GM23248 (cell line): ENCODE measurements at places on chromosomes 7 and 10. TPM values are rescaled to one million over a fixed set of nuclear protein-coding genes. Genes with fewer than 3 reads are reported as not detected.

- no peak for DNase-seq
These were observed 38.9 kb downstream of the TMEM229A start for GRCh38 chr7:123993996-123994395.

GRCh38 chr10:104441329-104442000 is 87.8 kb downstream of the CFAP58 start:
- DNase-seq: peak; percentile 95

- DNase-seq: no peak
These were observed 24.1 kb downstream of the WDR86 start for GRCh38 chr7:151385626-151386300.

- peak; percentile 86 for DNase-seq
These were observed 97.5 kb upstream of the PRSS58 start for GRCh38 chr7:142355328-142355727.

- peak; percentile 7 for DNase-seq
These were observed 9.3 kb upstream of the COBL start for GRCh38 chr7:51325908-51326307.

DNA sequence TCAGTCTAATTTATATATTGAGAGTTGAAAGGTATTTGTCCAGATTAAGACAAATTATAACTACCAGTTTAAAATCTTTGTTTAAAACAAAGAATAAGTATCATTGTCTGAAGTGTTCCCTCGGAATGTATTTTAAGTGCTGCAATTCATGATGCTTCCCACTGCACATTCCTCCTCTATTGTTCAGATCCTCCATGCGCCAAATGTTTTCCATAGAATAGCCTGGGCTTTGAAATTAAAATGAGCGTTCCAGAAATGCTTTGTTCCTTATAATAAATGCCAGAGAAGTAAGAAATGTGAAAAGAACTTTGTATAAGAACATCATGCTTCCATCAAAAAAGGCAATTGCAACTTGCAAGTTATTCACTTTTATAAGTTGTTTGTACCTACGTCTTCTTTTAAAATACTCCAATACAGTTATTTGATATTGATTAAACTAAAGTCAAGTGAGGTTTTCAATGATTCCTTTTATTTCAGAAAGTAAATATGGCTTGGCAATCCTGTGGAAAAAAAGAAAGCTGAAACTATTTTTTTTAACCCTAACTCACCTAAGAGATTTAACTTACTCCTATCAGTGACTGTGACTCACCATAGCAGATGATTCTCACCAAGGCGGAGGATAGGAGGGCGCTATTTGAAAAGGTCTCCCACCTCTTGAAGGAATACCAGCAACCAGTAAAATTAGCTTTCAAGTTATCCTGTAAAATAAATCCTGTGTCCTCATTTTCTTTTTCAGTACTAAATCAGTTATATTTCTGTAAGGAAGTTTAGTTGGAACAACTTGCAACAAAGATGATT is 85.8 kb downstream of the CTNNA3 start:
- DNase-seq: peak; percentile 69

- DNase-seq: no peak
These were observed at the start of gene TMEM176A for GRCh38 chr7:150800581-150801241. Gene TMEM176A (plus strand): TSS chr7:150800769. CDS start chr7:150801551, 782 bp downstream.

DNA sequence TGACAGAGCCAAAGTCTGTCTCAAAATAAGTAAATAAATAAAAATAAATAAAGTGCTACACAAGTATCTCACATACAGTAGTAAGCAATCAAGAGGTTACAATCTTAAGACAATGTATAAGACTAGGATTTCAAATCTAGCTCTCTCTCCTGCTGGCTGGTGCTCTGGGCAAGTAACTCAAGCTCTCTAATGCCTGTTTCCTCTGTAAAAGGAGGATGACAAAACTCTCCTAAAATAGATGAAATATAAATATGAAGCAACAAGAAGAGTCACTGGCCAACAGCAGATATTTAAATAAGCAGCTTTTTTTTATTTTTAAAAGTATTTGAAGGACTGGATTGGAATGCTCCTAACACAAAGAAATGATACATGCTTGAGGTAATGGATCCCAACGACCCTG is 7.2 kb downstream of the SFMBT2 start:
- no peak for DNase-seq

DNA sequence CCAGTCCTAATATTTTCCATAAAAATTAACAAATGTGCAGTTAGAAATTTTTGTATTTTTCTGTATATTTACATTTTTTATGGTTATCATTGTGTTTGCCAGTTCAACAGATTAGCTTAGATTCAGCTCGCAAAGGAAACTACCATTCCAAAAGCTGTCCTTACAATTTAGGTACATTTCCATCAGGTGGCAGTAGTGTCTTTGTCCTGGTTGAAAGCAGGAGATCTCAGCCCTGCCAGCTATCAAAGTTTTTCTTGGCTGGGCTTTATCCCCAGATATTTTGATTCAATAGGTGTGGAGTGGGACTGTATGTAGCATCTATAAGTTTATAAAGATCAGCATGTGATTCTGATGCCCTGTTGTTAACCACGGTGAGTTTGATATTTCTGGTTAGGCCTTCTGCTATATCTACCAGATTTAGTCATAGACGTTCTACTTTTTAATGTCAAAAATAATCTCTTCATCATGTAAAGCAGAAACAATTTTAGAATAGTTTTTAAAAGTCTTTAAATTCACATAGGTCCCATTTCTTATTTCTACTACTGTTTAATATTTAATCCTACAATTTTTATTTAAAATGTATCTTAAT is 15.5 kb upstream of the ICA1 start:
- no peak for DNase-seq

DNA sequence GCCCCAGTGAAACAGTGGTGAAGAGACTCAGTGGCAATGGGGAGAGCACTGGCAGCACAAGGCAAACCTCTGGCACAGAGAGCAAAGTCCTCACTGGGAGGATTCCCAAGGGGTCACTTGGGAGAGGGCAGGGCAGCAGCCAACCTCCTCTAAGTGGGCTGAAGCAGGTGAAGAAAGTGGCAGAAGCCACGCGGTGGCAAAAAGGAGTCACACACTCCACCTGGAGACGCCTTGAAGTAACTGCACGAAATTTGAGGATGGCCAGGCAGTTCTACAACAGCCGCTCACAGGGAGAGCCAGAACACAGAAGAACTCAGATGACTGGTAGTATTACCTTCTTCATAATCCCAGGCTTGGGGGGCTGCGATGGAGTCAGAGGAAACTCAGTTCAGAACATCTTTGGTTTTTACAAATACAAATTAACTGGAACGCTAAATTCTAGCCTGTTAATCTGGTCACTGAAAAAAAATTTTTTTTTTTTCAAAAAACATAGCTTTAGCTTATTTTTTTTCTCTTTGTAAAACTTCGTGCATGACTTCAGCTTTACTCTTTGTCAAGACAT is 574 bp upstream of the IL6 start:
- DNase-seq: peak; percentile 91

DNA sequence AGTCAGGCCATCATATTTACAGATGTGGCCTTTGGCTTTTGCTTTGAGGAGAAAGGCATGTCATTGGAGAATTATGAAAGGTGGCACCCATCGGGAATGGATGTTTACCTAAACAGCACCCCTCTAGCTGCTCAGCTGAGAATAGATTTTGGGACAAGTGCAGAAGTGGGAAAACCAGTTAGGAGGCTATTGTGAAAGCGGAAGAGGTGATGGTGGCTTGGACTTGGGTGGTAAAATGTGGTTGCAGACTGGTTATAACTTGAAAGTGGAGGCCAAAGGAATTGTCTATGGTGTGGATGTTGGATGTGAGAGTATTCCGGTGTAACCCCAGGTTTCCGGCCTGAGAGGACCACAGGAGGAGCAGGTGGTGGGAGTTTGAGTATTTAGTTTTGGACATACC is 5.2 kb upstream of the SLC12A9 start:
- DNase-seq: no peak

DNA sequence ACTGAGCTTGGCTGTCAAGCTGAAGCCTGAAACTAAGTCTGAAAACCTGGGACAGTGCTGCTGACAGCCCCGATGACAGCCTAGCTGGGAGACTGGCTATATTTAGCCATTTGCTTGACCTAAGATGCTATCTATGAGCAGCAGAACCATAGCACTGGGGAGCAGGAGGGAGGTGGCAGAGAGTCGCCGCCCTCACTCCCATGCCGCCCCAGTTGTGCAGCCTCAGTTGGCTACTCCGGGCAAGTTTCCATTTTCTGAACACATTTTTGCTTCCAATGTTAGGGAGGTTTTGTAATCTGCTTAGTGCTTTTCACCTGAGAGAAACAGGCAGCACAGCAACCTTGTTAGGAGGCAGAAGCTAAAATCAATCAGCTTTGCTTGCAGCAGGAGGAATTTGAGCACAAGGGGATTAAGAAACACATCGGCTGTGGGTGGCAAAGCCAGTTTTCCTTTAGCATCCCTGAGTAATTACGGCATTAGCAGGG is 20.4 kb upstream of the C10orf71 start:
- no peak for DNase-seq

DNA sequence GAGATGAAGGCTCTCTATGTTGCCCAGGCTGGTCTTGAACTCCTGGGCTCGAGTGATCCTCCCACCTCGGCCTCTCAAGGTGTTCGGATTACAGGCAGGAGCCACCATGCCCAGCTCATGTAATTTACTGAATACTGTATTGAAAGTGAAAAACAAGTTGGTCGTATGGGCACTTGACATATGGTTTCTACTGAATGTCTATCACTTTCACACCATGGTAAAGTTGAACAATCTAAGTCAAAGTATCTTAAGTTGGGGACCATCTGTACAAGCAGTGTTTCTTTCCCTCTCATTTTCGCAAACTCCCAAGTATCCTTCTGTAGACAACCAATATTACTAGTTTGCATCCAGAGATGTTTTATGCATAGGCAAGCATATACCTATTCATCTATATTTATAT is 116.6 kb downstream of the TMEM178B start:
- no peak for DNase-seq

- DNase-seq: peak; percentile 25
These were observed 64.5 kb downstream of the HIF1AN start for GRCh38 chr10:100600218-100600617.

- peak; percentile 87 for DNase-seq
These were observed 17.2 kb downstream of the TCF7L2 start for GRCh38 chr10:112967200-112967599.

DNA sequence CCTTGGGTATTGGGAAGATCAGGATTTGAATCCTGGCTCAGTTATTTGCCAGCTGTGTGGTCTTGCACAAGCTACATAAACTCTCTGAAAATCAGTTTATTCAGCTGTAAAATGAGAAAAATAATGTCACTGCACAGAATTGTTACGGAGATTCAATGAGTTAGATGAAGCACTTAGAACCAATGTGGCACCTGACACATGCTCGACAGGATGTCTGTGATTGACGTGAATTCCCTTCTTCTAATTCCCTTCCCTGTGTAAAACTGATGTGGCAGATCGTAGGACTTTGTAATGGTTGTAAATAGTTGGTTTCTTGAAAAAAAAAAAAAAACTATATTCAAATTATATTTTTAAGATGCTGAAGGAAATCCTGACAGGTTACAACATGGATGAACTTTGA is 249.9 kb upstream of the MKLN1 start:
- no peak for DNase-seq

DNA sequence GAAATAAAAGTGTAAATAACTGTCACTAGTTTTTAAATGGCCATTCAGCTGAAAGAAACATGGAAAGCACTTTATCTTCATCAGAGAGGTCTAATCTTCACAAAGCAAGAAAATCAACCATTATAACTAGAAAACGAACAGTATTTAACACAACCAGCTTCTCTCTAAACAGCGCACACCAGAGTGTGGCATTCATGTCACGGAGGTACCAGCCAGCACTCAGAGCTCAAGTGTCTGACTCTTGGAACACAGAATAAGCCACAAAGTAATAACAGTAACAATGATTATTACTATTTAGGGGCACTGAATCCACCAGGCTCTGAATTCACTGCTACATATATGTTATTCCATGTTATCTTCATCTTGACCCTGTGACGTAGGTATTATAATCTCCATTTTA is 60.1 kb downstream of the IFIT5 start:
- DNase-seq: no peak

GRCh38 chr10:11721806-11722205 is 20.4 kb upstream of the ECHDC3 start:
- no peak for DNase-seq

GRCh38 chr7:73999664-74000435 is 28.1 kb upstream of the ELN start:
- DNase-seq: peak; percentile 93

DNA sequence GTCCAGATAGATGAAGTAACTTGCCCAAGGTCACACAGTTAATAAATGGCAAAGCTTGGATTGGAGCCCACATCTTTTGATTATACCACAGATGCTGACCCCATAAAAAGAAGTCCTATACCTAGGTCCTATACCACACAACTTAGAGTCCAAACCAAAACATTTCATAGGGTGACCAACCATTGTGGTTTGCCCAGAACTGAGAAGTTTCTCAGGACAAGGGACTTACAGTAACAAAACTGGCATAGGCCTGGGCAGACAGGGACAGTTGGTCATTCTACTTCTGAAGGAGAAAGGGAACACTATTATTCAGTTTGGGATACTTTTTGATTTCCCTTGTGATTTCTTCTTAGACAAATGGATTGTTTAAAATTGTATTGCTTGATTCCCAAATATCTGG is 32.9 kb upstream of the PRLHR start:
- DNase-seq: no peak

DNA sequence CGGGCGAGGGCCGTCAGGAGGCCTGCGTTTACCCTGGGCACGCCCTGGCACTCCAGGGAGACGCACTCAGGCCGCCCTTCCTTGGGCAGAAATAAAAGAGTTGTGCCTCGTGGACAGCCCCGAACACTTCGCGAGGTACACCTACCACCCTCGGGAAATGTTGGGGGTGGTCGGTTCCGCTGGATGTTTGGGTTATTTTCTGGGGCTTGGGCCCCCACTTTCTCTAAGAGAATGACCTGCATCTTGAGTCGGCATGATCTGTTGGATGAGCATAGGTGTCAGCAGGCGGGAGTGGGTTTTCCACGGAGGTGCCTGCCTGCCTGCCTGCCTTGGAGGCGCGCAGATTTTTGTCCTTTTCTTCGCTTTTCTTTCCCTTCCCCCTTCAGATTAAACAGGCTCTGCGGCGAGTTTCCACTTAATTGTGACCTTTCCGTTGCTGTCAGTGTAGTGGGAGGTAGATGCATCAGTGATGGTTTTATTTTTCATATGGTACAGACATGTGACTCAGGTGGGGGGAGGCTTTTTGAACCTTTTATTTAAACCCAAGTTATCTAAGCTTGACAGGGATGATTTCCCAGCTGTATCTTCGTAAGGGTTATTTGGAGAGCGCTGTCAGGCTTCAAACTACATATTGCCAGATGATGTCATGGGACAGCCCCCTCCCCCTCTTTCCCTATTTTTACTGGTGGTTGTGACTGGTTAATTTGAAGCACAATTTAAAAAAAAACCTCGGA is 661 bp downstream of the HECTD2 start:
- peak; percentile 78 for DNase-seq

The SH2D4B gene
- polyA plus RNA-seq: not detected in 2 replicates

The TMEM270 gene
- polyA plus RNA-seq: not detected in 2 replicates

The SPDYE18 gene
- polyA plus RNA-seq: not detected in 2 replicates

The CPED1 gene
- 12.4 and 13.5 TPM in 2 replicates for polyA plus RNA-seq

The RAB19 gene
- not detected in 2 replicates for polyA plus RNA-seq

The RNF32 gene
- polyA plus RNA-seq: 1.8 and 2.4 TPM in 2 replicates

The ARHGAP12 gene
- 20.1 and 20.3 TPM in 2 replicates for polyA plus RNA-seq

The PDK4 gene
- 1.2 and 1.4 TPM in 2 replicates for polyA plus RNA-seq

The CNNM1 gene
- 0.95 and 1.1 TPM in 2 replicates for polyA plus RNA-seq
